ENCODE measurements at places on chromosomes 1 and 21.

DNA sequence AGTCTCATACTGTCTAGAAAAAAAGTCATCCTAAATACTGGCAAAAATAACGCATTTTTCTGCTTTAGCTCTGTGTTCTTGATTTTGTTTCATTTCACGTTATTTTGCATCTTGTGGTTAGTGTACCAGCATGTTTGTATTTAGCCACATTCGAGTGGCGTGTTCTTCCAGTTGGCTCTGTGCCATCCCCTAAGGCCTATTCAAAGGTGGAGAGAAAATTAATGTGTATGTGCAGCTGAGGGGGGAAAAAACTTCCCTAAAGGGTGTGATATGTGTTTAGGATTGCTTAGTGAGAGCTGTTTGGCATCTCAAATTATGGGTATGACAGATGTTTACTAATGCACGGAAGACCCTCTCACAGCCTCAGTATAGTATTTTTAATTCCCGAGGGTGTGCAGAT lies 12.1 kb downstream of the DNAJC16 start:
- no peak for DNase-seq

DNA sequence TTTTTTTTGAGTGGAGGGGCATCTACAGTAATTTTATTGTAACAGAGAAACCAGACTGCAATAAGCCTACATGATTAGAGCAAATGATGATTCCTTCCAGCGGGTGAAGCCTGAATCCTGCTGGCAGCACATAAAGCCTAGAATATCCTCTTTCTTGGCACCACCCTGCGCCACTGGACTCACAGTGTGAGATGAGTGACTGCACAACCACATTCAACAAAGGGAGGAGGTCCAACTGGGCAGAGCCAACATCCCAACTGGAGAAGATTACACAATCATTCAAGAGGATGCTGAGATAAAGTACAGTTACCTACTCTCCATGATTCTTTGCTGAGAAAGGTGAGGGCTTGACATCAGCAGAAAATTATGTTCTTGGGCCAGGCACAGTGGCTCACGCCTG lies 67.4 kb downstream of the TNFSF4 start:
- DNase-seq, result no peak

DNA sequence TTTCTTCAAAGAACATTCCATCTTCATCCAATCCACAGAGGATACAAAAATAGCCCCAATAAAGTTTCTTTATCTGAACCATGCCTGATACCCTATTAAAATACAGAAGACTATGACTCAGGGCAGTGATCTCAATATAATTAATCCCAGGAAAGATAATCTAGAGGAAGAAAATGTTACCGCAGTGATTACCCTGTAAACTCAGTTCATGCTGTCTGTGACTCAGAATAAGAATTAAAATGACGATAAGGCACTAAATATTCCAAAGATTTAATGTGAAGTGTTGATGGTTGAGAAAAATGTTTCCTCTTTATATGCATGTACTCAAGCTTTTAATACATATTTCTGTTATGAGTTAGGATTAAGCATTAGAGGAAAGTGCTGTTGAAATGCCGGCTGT lies 88.6 kb upstream of the LYPLAL1 start:
- DNase-seq, result peak; percentile 90

GRCh38 chr1:233379869-233380438 lies 52.4 kb downstream of the MAP3K21 start:
- no peak for DNase-seq

DNA sequence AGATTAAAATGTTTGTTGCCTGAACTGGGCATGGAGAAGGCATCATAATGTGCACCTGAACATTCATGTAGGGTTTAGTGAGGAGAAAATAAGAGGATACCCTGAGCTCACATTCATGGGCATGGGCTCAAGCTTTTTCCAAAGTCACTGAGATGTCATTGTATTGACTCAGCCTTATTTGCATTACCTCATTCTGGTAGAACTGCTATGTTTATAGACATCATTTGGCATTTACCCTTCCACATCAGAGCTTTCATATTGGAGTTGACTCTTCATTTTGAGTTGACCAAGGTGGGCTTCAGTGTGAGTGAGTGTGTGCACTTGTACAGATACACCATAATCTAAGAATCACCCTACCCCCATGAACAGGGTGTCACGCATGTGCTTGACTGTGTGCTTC lies 143.2 kb downstream of the PBX1 start:
- DNase-seq, result peak; percentile 37

GRCh38 chr21:35811191-35811806 lies 249.0 kb downstream of the SETD4 start:
- DNase-seq, result no peak

DNA sequence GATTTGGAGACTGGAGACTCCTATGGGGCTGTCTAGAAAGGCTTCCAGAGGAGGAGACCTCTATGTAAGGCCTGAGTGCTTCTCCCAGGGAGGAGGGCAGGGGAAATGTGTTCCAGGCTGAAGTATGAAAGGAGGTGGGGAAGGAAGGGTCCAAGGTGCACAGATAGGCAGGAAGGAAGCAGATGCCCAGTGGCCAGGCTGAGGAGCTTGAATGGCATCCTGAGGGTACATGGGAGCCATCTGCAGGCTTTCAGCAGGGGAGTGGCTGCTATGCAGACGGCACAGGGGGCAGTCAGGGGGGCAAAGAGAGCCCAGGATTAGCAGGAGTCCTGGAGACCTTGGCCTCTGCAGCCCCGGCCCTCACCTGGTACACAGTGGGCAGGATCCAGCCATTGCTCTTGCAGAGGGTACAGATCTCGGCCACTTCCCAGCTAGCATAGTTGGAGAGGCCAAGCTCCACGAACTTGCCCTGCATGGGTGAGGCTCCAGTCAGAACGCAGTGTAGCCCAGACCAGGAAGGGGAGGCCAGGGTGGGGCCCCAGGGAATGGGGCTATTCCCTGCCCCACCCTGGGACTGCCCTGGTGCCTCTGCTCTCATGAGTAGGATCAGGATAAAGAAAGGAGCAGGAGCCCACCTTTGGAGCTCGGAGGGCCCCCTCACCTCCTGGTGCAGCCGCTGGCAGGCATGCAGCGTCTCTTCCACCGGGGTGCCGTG lies 4.0 kb downstream of the AKR7A2 start:
- no peak for DNase-seq

GRCh38 chr1:203627398-203627797 lies 766 bp downstream of the ATP2B4 start:
- DNase-seq, result no peak

- DNase-seq, result no peak
Measured at GRCh38 chr21:25904044-25904695, 169.4 kb downstream of the GABPA start.

GRCh38 chr1:248820041-248820585 lies 5.6 kb downstream of the SH3BP5L start:
- DNase-seq, result no peak

GRCh38 chr1:245587435-245588115 lies 432.8 kb downstream of the KIF26B start:
- no peak for DNase-seq

DNA sequence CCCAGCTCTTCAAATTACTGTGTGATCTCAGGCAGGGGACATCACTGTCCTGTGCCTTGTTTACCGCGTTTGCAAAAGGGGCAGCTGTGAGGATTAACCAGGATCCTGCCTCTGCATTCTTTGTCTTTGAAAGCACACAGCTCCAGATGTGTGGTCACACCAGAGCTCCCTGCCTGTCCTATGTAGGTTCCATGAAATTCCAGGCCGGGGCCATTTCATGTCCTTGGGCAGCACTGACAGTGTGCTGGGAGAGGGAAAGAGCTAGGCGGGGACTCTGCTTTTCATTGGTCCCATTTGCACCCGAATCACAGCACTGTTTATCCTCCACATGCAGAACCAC lies 42.2 kb upstream of the SELENON start:
- no peak for DNase-seq

DNA sequence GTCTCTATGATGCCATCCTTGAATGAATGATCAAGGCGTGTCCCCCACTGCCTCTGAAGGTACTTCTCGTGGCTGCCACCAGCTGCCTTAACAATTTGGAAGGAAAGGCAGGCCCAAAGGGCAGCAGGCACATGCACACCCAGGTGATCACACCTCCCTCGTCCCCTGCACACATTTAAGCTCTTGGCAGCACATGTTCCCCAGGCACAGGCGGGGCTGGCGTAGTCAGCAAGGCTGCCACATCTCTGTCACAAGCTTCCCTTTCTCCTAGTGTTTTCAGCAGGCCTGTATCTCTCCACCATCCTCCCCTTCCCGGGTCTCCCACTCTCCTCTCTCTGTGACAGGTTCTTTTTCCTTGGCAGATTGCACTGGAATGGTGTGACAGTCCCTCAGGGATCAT lies 111.9 kb downstream of the CACNA1E start:
- no peak for DNase-seq

DNA sequence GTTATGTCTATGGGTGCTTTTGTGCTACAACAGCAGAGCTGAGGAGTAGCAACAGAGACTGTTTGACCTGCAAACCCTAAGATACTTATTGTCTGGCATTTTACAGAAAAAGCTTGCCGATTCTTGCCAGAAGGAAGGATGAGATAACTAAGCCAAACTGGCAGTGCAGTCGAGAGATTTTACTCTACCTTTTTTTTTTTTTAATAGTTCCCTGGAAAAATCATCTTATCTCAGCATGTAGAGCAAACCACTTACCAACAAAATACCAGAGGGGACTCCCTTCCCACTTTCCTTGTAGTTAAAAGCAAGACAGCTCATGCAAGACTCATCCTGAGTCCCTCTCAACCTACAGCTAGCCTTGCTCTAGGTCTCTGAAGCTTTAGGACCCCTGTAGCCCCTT lies 132.9 kb downstream of the SYT2 start:
- peak; percentile 28 for DNase-seq

DNA sequence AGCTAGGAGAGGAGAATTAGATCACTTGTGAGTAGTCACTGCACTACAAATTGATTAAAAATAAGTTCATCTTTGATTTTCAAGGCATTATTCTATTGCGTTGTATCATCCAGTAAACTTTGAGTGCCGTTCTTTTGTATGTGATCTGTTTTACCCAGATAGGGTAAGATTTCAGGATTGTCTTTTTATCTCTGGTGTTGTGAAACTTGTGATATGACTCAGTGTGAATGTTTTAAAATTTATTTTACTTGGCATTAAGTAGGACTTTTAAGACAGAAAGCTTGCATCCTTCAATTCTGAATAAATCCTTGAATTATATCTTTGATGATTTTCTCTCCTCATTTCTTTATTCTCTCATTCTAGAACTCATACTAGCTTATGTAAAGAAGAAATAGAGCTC lies 93.3 kb upstream of the ADAMTS5 start:
- no peak for DNase-seq

DNA sequence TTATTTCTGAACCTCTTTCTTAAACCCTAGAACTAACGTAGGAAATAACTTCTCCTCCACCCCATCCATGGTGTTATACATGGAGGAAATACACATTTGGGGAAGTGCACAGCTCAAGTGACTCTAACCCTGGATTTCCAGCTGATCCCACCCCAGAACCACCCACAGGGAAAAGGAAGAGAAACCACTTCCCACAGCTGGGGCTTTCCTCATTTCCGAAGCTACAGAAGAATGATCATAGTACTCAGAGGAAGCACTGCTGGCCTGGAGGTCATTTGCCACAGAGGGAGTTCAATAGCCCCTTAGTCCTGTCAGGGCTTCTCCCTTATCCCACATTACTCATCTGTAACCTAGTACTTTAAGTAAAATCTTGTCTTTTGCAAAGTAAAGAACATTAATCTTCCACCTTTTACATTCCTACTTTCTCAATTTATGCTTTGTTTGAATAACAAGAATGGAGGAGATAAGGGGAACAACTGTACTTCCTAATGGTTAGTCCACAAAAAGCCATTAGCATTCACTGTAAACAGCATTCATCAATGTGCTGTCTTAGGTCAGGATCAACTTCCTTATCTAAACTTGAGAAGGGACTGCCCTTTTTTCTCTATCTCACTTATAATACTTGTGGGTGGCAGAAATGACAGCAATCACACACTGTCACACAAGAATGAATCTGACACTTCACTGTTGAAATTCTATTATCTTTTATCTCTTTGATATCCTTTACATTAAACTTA lies 63.0 kb upstream of the RGS1 start:
- no peak for DNase-seq

GRCh38 chr1:10539411-10540043 lies 64.8 kb downstream of the PEX14 start:
- peak; percentile 18 for DNase-seq

DNA sequence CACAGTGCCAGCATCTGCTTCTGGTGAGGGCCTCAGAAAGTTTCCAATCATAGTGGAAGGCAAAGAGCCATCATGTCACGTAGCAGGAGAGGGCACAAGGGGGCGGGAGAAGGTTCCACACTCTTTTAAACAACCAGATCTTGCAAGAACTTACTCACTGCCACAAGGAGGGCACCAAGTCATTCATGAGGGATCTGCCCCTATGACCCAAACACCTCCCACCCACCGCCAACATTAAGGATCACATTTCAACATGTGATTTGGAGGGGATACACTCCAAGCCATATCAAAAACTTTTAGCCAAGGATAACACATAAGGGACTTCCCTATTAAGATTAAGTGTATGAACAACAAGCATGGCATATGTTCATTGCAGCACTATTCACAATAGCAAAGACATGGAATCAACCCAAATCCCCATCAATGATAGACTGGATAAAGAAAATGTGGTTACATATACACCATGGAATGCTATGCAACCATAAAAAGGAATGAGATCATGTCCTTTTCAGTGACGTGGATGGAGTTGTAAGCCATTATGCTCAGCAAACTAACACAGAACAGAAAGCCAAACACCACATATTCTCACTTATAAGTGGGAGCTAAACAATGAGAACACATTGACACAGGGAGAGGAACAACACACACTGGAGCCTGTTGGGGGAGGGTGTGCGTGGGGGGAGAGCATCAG lies 19.9 kb upstream of the SLC35F3 start:
- no peak for DNase-seq

DNA sequence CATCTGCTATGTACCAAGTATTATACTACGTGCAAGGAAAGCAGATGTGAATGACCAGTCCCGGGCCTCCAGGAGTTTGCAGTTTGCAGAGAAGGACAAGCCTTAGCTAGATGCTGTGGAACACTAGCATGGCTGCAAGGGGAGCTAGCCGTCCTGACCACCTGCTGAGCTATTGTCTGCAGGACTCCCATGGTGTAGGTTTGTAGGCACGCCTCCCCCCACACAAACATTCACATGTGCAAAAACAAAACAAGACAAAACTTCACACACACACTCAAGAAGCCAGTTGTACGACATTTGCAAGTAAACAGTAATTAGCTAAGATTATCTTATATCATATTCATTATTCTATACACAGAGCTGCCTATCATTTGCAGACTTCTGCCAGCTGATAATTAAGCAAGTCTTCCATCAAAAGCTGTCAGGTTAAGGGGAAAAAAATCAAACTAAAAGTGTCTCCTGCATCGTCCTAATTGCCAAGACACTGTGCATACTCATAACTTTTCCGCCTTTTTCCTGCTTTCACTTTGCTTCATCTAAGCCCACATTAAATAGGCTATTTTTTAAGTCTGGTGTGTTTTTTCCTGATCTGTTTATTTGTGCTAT lies 10.7 kb upstream of the HNRNPU start:
- DNase-seq, result no peak

- no peak for DNase-seq
Measured at GRCh38 chr1:20964540-20965484, 177.7 kb upstream of the HP1BP3 start.
